PC-9 (cell line): ENCODE measurements at places on chromosomes 12 and 14. TPM values are rescaled to one million over a fixed set of nuclear protein-coding genes. Genes with fewer than 3 reads are reported as not detected.

OR4K15 gene
- not detected in 2 replicates for total RNA-seq

RDH16 gene
- 0.79 and 0.88 TPM in 2 replicates for total RNA-seq

NANOG gene
- not detected in 2 replicates for total RNA-seq

CATSPERB gene
- total RNA-seq: not detected in 2 replicates

KRT81 gene
- total RNA-seq: 2.5 and 4.3 TPM in 2 replicates

DNAJC22 gene
- 3.7 and 4.7 TPM in 2 replicates for total RNA-seq

DNA sequence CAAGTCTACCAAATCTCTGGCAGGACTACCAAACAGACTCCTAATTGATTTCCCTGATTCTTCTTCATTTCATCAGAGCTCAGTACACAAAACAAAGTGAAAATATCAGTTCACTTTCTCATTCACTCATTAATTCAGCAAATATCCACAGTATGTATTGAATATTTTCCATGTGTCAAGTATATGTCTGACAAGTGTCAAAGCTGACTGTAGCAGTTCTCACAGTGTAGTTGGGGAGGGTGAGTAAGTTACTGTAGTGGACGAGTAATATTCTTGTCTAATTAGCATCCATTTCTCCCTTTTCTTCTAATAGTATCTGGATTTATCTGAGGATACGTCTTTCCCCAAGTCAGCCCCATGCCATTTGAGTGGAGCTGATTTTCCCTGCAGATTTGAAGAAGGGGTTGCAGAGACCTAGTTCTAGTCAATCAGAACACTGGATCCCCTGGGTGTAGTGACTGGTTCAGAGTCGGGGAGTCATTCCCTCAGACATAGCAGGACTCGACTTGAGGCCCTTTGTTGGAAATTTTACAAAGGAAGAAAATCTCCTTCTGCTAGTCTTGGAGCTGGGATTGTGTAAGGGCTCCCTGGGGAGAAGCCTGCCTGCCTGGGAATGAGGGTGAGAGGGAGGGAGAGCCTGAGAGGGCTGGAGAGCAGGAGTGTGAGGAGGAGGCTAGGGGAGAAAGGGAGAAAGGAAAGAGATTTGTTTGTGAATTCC is 51.4 kb downstream of the GRIP1 start:
- H3K27me3 ChIP-seq: no peaks in the 10 kb centered on the region
- H3K4me1 ChIP-seq: no peaks in the 10 kb centered on the region
- no peaks in the 10 kb centered on the region for H3K36me3 ChIP-seq
- no peak overlapping the region for H3K27ac ChIP-seq
- no peak overlapping the region for H3K4me3 ChIP-seq

DNA sequence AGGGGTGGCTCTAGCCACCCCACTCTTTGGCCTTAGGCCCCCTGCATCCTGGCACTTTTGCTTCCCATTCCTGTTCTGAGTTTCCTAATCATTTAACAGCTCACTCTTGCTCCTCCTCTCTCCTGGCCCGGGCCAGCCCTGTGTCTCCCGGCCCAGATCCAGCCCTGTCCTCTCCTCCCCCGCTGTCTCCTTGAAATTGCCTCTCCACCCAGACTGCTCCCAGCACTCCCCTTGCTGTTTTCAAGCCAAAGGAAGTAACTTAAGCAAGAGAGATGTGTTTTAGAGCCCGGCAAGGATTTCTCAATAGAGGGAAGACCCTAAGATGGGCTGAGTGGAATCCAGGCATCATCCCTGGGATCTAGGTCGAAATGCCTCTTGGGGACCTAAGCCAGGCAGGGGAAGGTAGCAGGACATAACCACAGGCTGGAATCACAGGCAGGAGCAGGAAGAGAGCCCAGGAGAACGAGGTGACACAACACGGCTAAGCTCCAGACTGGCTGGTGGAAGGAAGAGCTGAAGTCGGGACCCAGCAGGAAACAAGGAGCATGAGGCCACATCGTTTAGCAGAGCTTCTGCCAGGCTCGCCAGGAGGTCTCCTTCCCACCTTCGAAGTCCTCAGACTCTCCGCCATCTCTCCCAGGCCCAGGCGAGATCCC is 2.0 kb upstream of the LRP1-AS start:
- DNase-seq: no peak
- no peak overlapping the region for H3K27ac ChIP-seq
- H3K4me1 ChIP-seq: peaks cover 8% of the 10 kb centered on the region

DNA sequence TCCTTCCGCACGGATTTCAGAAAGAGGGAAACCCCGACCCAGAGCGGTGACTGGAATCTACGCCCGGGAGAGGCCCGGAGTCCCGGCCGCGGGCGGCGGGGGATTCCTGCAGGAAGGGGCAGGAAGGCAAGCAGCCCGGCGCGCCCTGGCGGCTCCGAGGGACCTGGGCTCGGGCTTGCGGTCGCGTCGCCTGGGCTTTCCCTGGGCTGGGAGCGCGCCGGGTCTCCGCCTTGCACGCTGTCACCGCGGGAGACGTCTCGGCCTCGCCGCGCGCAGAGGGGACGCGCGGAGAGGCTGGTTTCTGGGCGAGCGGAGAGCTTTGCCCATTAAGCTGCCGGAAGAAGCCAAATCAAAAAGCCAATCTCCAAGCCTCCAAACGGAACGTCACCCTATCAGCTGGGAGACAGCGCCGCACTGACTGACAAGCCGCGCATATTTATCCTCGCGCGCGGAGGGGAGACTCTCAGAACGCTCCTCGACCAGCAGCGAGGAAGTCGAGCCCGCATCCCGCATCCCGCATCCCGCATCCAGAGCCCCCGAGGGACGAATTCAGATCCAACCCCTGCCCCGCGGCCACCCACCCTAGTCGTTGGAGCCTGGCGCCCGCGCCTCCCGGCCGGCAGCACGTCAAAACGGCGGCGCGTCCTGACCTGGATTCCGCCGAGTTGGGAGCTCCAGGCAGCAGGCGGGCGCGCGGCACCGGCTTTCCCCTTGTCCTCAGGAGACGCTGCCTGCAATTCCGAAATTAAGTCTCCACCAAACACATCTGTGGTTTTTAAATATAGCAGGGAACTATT is at the start of gene SLC8A3:
SLC8A3 (minus strand) TSS at position 293 of the 797 bp plus-strand sequence. CDS start 20,529 bp downstream, outside the sequence.
- peaks cover 19% of the 10 kb centered on the region for H3K27me3 ChIP-seq
- no peaks in the 10 kb centered on the region for H3K36me3 ChIP-seq
- no peak within 1 kb of the TSS for H3K4me3 ChIP-seq
- DNase-seq: no peak
- H3K4me1 ChIP-seq: no peaks in the 10 kb centered on the region

DNA sequence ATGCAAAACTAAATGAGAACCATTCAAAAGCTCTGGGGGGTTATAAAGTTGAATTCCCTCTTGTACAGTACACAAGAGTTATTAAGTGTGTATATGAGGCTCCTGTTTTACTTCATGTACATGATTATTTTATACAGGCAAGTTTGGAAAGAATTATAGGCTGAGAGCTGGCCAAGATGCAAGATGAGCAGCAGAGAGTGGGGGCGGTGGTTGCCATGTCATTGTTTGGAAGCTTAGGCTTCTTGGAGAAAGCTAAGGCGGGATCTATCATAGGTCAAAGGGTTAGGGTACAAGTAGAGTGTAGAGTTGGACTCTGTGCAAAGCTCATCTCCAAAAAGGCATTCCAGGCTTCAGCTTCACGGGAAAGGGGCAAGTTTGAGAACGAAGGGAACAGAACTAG is 297.1 kb upstream of the TBX3 start:
- H3K4me1 ChIP-seq: peaks cover 7% of the 10 kb centered on the region; the same call in 1 of the 2 replicates
- DNase-seq: no peak
- H3K27me3 ChIP-seq: peaks cover 12% of the 10 kb centered on the region; the same call in 1 of the 2 replicates
- H3K36me3 ChIP-seq: no peaks in the 10 kb centered on the region
- H3K27ac ChIP-seq: no peak overlapping the region

DNA sequence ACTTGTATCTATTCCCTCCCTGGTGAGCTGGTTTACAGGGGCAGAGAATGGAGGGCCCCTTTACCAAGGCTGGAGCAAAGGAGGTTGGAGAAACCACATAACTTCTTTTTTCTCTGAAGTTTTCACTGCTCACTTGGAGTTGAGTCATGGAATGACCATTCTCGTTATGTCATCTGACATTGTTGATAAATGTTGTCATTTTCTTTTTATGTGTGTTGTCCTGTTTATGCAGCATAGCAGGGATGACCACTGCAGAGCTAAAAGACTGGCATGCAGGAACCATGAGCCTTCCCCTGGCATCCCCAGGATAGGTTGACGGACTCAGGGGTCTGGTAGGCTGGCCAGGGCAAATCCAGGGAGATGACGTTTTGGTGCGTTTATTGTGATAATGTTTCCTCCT is 256.8 kb upstream of the DDHD1 start:
- H3K4me1 ChIP-seq: no peaks in the 10 kb centered on the region
- no peak for DNase-seq
- no peak overlapping the region for H3K27ac ChIP-seq

GRCh38 chr12:46415552-46415951 is 43.0 kb upstream of the SLC38A2 start:
- H3K4me1 ChIP-seq: peaks cover 16% of the 10 kb centered on the region
- no peaks in the 10 kb centered on the region for H3K36me3 ChIP-seq
- no peaks in the 10 kb centered on the region for H3K27me3 ChIP-seq
- H3K27ac ChIP-seq: no peak overlapping the region

MAP3K9 gene
- total RNA-seq: 21.4 and 25.0 TPM in 2 replicates

- H3K27me3 ChIP-seq: no peaks in the 10 kb centered on the region
- DNase-seq: no peak
- no peaks in the 10 kb centered on the region for H3K4me1 ChIP-seq
- H3K27ac ChIP-seq: no peak overlapping the region
- H3K36me3 ChIP-seq: no peaks in the 10 kb centered on the region
Measured at GRCh38 chr14:87888136-87888999, 104.6 kb downstream of the GALC start.

GRCh38 chr14:50955373-50956043 is 11.2 kb upstream of the PYGL start:
- peak overlapping the region; percentile 9; the same call in 1 of the 2 replicates for H3K4me3 ChIP-seq
- peaks cover 31% of the 10 kb centered on the region for H3K4me1 ChIP-seq
- peak; percentile 97 for DNase-seq
- peak overlapping the region; percentile 84 for H3K27ac ChIP-seq
- H3K36me3 ChIP-seq: no peaks in the 10 kb centered on the region
- H3K27me3 ChIP-seq: no peaks in the 10 kb centered on the region

DNA sequence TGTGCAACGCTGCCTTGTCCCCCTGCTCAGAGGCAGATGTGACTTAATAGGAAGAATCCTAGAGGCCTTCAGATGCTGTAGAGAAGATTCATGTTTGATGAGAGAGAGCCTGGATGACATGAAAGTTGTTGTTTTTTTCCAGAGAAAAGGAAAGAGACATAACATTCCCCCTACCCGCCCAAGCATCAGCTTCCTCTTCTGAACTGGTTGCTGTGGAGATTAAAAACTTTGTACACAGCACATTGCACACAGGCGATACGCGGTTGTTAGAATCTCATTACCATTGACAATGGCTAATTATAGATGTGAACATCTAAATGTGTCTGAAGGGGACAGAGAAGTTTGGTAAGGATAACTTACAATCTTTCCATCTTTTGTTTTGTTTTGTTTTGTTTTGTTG is 13.6 kb upstream of the ETFBKMT start:
- H3K4me3 ChIP-seq: no peak overlapping the region
- H3K36me3 ChIP-seq: no peaks in the 10 kb centered on the region
- no peaks in the 10 kb centered on the region for H3K27me3 ChIP-seq
- H3K4me1 ChIP-seq: no peaks in the 10 kb centered on the region
- H3K27ac ChIP-seq: no peak overlapping the region
